ENCODE measurements at places on chromosomes 5 and 9.

DNA sequence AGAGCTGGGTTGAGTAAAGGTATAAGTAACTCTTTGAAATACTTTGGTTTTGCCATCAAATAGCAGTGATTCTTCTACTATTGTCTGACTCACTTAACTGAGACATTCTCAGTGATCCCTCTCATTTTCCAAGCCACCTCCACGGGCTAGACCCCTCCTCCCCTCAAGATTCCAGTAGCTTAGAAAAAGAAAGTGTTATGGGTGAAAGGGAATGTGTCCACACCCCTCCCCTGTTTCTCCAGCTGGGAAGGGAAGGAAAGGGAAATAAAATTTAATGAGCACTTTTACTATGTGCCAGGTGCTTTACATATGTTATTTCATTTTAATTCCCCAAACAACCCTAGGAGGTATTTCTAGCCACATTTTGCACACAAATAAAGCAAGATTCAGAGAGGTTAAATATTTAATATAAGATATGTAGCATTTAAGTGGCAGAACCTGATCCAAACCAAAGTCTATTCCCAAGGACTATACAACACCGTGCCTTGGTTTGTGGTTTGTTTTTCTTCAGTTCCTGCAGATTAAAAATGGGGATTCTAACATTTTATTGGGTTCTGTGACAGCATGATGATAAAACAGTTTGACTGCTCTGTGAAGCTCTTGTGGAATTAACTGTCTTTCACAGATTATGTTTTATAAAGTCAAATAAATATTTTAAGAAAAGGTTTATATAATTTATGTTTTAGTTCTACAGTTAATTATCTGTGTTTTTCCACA lies 135.9 kb downstream of the ZSWIM6 start:
- no peak for DNase-seq

DNA sequence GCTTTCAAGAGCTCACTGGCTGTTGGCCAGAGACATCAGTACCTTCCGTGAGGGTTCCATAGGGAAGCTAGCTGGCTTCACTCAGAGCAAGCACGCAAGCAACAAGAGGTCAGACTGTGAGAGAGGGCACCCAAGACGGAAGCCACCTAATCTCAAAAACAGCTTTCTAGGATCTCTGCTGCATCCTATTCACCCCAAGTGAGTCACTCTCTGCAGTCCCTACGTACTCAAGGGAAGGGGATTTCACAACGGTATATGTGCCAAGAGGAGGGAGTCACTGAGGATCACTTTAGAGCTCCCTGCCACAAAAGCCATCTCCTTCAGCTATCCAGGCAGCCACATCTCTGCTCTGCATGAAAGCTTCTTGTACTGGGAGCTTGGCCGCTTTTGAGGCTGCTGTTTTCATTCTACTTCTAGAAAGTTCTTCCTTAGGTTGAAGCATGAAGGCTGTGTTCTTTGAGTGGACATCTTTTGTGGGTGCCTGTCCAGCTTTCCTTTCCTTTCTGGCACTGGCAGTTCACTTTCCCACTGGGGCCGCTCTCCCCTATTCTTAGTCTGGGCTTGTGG lies 249.5 kb downstream of the MAN2A1 start:
- no peak for DNase-seq

DNA sequence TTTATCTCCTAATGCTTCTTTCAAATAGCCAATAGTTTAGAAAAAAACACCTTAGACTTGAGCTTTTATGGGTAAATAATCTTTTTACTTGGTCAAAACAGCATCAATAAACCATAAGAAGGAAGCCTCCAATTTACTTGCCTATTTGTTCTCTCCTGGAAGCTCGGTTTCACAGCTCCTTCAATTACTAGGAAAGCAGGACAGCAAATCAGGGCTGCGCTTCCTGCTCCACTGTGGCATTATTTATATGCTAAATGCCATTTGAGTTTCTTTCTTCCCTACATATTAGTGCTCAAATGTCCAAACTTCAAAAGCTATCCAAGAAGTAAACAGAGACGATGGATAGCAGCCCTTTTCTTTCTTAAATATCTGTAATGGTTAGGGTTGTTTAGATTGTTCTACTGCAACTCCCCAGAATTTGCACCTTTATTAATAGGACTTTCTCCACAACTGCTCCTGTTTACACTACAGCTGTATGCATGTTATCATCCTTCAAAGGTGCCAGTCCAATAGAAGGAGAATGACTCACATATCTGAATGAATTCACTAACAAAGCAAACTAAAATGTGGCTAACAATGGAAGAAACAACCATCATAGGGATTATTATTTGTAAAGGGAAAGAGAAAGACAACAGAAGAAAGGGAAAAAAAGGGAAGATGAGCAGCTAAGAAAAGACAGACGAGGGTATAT lies 58.7 kb downstream of the MED27 start:
- DNase-seq: no peak

- no peak for DNase-seq
These were observed 33.2 kb downstream of the IDNK start for GRCh38 chr9:83656032-83656680.

- DNase-seq: no peak
These were observed 104.9 kb upstream of the ANKH start for GRCh38 chr5:14976486-14976885.

DNA sequence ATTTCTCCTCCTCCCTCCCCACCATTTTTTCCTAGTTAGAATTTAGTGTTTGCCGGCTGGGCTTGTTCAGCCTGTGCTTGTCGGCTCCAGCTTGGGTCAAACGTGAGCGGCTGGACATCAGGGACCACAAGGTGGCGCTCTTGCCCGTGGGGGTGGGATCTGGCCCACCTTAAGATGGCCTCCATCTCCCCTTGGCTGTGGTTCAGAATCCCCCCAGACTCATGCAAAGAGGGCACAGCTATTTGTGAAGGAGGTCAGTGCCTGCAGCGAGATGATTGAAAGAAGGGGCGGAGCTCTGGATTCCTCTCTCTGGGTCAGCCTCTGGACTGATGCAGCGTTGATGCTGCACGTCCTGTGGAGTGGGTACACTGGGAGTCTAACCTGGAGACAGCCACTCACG lies 283.3 kb upstream of the TUT7 start:
- DNase-seq: no peak

- no peak for DNase-seq
These were observed 51.5 kb downstream of the NXNL2 start for GRCh38 chr9:88586452-88586851.

DNA sequence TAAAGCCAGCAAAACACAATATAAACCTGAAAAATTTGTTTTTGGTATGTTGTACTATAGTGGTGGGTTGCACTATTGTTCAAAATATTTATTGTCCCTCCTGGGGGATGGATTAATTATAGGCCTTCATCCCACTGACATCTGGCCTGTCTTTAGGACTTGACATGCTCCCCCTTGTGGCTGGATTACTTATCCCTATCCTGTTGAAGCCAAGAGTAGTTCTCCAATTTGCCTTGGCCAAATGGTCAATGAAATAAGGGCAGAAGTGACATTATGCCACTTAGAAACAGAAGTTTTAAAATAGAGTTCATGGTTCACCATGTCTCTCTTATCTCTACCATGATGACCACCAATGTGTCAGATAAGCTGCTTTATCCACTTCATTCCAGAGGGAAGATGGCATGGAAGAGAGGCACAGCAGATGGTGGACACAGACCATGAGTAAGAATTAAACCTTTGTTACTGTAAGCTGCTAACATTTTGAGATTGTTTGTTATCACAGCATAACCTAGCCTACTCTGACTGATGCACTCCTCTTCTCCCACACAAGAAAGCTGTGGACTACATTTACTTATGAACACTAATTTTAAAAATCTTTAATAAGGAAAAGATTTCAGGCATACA lies 29.2 kb upstream of the ARHGEF28 start:
- no peak for DNase-seq

GRCh38 chr5:175922192-175922885 lies 45.8 kb downstream of the THOC3 start:
- no peak for DNase-seq

DNA sequence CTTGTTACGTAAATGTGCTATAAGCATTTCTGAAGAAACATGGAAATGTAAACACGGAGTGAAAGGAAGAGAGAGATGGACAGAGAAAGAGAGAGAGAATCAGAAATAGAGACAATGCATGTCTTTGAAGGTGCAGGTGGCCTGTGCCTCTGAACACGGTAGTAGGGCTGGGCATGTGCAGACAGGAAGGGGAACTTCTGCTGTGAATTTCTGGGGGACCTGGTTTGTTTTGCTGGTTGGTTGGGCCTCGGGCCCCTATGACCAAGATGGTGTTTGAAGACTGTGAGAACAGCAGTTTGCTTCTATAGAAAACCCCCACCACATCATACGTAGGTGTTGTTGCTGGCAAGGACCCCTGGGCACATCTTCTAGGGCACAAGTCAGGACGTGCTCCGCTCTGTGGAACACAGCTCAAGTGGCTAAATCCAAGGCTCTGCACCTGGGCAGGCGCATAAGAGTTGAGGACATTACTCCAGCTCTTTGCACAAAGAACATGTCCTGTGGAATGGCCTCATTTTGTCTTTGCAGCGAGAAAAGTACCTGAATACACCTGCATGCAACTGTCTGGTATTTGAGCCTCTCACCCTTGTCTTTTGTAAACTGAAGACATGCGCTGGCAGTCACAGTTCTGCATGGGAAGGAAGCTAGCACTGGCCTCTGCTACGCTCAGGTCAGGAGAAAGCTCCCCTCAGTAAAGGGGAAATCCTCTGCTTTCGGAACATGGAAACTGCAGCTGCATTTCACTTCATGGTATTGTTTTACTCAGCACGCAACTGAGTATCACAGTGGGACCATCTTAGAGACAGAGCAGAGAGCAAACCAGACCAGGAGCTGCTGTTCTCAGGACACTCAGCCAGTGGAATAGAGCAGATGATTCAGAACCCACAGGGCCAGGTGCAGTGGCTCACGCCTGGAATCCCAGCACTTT lies 2.7 kb downstream of the OR2V2 start:
- no peak for DNase-seq

DNA sequence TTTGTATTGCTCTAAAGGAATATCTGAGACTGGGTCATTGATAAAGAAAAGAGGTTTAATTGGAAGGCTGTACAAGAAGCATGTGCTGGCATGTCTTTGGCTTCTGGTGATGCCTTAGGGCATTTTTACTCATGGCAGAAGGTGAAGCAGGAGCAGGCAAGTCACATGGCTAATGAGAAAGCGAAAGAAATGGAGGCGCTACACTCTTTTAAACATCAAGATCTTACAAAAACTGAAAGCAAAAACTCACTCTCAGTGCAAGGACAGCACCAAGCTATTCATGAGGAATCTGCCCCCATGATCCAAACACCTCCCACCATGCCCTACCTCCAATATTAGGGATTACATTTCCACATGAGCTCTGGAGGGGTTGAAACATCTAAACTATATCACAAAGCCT lies 1458.8 kb upstream of the ACO1 start:
- no peak for DNase-seq

- DNase-seq: no peak
These were observed 97.7 kb downstream of the MAP1B start for GRCh38 chr5:72204946-72205345.

GRCh38 chr5:3288325-3288724 lies 307.3 kb upstream of the IRX1 start:
- no peak for DNase-seq

GRCh38 chr9:137065336-137065967 lies 4.9 kb downstream of the SAPCD2 start:
- no peak for DNase-seq

DNA sequence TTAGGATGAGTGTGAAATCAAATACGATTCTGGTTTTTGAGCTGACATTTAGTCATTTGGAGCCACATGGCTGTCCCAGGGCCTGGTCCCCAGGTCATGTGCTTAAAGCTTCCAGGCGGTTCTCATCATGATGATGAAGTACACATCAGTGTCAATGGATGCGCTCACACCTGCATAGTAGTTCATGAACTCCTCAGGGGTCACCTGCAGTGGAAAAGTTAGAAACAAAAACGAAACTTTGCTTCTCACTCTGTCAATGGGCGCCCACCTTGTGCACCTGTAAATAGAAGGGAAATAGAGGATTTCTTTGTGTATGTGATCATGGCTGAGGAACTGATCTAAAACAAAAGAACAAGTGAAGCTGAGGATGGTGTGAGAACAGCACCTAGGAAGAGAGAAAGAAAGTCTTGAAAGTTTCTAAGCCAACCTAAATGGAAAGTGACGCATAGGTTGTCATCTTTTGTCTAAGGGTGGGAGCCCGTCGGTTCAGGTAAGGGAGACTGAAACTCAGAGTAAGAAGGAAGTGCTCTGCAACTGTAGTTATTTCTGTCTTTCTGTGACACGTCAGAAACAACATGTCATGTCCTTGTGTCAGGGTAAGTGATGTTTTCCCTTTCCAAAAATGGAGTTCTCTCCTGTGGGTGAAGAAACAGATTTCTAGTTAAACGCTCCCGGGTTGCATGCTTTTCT lies 33.8 kb downstream of the CAPSL start:
- DNase-seq: no peak
